Activated CD4-positive, alpha-beta memory T cell treated with anti-CD3 and anti-CD28 coated beads for 36 hours (primary cell): ENCODE measurements at places on chromosomes 1 and 21. TPM values are rescaled to one million over a fixed set of nuclear protein-coding genes. Genes with fewer than 3 reads are reported as not detected.

DNA sequence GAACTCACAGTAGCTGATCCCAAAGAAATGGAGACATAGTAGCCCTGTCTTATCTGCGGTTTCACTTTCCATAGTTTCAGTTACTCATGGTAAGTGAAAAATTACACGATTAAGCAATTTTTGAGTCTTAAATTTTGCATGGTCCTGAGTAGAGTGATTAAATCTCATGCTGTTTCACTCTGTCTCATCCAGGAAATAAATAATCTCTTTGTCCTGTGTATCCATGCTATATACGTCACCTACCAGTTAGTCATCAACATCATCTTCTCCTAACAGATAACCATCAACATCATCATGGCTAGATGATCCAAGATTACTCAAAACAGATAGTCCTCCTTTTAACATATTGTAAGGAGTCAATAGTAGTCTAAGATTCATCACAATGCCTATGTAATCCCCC, 1589.3 kb downstream of the BRINP3 start:
- no peak for DNase-seq

DNA sequence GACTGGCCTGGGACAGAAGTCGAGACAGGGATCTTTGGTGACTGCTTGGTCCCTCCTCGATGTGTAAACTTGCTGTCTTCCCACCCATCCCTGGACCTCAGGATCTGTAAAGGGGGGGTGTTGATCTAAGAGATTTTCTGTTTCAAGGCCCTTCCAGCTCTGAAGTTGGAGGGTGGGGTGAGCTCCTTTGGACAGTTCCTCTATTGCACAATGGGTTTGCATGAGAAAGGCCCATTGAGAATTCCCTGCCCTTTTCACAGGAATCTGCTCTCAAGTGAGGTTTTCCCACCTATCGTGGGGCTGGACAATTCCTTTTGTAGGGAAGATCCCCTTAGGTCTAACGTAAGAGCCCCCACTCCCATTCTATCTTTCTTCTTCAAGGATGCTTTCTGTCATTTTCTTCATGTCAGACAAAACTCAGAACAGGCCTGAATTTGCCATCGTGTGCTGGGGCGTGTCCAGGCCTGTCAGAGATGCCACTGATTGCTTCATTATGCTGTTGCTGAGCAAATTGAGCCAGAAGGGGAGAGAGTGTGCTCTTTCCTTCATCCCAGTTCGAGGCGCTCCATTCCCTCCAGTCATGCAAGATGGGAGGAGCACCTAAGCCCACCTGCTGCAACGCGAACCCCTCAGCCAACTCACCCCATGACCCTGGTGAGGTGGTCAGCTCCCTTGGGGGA, 149.9 kb upstream of the IGSF21 start:
- DNase-seq = no peak

GRCh38 chr1:167156466-167156865, 62.6 kb downstream of the STYXL2 start:
- DNase-seq = no peak

- no peak for DNase-seq
Observed at GRCh38 chr1:186915555-186915954, 86.8 kb downstream of the PLA2G4A start.

DNA sequence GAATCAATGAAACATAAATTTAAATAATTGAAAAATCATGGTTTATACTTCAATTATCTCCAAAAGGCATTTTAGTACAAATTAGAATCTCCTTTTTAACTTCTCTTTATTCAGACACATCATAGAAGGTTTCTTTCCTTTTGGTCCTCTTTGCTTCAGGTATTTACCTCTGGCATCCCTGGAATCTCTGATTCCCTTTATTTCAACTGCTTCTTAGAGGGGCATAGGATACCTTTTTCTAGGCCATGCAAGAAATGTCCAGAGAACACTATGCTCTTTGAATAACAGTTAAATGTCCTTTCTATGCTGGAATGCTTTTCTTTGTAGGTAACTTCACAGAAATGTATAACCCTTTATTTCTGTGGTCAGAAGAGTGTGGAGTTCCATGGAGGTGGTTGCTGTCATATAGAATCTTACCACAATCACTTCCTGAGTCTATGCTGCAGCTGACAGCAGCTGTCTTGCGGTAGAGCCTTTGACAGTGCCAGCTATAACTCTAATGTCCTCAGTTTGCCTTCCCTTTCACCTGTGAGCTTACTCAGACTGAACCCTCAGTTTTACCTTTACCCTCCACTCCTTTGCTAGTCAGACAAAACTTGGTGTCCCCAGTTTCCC, 8.6 kb downstream of the LAMC2 start:
- peak; percentile 40 for DNase-seq

- no peak for DNase-seq
Observed at GRCh38 chr1:154416471-154417337, 11.6 kb downstream of the IL6R start.

DNA sequence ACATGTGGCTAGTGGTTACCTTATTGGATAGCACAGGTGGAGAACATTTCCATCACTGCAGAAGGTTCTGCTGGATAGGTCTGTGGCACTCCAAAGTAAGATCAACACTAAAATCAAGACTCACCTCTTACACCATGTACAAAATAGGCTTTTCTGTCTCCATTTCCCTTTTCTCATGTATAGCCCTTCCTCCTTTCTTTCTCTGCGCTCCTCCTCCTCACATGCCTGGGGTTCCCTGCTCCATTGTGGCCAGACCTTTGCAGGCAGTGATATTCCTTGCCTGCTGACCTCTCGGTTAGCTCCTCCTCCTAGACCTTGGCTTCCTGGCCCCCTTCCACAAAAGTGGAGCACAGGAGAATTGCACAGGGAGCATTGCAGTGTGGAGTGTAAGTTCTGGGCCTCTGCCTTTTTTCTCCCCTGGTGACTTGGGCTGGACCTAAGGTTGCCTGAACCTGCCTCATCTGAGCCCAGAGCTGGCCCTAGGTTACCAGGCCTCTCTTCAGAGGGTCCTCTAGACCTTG, 33.2 kb upstream of the RBM15 start:
- no peak for DNase-seq

DNA sequence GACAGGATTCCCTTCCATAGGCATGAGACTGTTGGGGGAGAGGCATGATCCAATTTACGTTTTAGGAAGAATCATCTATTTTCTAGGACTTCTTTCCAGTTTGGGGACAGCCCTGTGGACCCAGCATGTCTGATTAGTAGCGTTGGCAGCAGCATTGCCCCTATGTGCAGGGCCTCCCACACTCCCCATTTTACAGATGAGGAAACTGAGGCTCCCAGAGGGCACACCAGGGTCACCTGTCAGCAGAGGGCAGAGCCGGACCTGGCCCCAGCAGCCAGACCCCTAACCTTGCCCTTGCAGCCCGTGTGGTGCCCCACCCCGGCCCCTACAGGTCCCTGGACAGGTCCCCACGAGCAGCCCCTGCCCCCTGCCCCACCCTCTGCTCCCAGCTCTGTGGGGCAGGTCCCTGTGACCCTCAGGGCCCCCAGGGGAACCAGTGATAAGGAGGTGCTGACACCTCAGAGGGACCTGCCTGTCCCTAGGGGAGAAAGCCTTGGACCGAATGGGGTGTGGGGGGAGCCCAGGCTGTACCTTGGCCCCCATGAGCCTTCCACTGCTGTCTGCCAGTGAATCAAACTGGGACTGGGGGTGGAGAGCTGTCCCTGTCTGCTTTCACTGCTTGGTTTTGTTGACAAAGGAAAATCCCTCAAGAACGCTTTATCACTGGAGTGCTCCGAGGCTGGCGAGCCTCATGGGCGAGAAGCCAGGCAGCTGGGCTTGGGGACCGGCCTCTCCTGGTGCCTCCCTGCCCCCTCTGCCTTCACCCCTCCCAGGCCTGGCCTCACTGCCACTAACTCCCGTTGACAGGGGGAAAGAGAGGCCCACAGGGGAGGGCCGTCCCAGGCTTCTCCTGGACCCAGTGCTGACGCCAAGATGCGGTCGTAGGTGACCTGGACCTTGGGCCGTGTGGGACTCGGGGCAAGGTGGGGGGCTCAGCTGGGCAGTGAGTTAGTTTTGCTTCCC, 39.4 kb upstream of the CCDC27 start:
- no peak for DNase-seq

GRCh38 chr1:206075786-206076755, 23.1 kb downstream of the RHEX start:
- no peak for DNase-seq

DNA sequence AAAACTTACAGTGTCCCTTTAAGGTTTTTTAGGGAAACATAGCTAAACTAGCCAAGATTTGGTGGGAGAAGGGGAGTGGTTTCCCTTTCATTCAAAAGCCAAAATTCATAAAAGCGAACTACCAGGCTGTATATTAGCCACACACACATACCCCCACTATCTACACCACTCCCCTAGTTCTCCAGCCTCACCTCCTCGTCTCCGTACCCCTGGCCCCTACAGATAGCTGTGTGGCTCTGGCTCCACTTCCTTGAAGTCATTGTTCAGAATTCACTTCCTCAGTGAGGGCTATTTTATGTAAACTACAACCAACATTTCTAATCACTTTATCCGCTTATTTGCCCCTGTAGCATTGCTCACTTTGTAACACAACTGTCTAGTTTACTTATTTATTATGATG, 5.3 kb upstream of the DPH5 start:
- DNase-seq = no peak

DNA sequence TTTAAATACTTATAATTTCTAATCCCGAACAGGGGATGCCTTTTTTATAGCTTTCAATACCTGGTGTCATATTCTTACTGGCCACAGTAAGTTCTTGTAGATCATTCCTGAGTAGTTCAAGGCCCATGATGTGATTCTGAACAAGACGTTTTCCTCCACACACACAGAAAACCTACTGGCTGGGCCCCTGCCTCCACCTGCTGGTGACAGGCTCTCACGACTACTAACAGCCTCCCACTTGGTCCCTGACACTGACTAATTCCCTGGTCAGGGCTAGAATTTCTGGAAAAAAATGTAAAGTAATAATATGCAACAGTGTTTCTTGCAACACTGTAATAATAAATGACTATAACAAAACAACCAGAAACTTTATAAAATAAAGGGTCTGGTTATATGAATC, 50.4 kb upstream of the RIPK4 start:
- peak; percentile 46 for DNase-seq

LIN28A gene
- total RNA-seq = not detected

KLHDC8A gene
- total RNA-seq = not detected

ABCD3 gene
- 33.7 TPM for total RNA-seq

CD160 gene
- 0.31 TPM for total RNA-seq

FABP3 gene
- not detected for total RNA-seq

SYCP1 gene
- total RNA-seq = not detected
